ENCODE measurements at places on chromosomes 12 and 14.

DNA sequence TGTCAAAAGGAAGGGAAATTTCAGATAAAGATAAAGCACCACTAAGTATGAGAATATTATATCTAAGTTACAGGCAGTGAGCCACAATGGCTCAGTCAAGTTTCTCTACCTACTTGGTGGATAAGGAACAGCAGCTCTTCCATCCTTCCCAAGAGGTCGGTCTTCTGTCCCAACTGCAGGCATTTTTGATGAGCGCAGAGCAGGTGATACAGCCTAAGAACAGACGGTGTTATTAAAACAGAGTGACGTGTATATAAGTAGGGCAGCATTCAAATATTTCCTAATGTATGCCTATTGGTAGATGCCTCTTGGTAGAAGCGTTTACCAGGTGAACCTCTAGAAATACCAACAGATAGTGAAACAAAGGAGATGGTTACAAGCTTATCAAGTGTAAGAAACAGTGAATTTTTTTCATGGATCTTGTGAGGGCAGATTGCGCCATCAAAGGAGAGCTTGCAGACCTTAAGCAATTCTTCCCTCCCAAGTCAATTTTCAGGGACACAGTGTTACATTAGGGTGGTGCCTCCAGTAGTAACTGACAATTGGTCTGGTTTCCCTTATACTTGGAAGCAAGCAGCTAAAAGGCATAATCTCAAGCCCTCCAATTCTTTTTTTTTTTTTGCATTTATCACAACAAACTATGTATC, 274.5 kb downstream of the MED13L start:
- no peak for DNase-seq

- DNase-seq = no peak
Observed at GRCh38 chr12:19166387-19166786, 36.9 kb downstream of the PLEKHA5 start.

DNA sequence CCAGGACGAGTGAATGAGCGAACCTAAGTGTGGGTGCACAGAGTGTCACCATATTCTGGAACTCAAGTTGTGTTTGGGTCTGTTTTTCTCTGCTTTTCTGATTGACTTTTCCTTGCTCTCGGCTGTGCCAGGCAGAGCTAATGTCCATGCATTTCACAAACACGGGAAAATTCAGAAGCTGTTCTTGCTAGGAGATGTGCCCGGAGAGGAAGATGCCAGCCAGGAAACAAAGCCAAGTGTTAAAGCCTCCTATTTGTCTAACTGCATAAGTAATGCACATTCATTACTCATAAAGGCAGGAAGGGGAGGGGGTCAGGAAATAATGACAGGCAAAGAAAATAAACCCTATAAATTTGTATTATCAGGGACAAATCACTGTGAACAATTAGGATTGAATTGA, 250.4 kb upstream of the SFSWAP start:
- DNase-seq = no peak

GRCh38 chr12:9346866-9347327, 138.7 kb upstream of the PZP start:
- no peak for DNase-seq

GRCh38 chr12:27163894-27164293, 80.2 kb upstream of the STK38L start:
- no peak for DNase-seq

DNA sequence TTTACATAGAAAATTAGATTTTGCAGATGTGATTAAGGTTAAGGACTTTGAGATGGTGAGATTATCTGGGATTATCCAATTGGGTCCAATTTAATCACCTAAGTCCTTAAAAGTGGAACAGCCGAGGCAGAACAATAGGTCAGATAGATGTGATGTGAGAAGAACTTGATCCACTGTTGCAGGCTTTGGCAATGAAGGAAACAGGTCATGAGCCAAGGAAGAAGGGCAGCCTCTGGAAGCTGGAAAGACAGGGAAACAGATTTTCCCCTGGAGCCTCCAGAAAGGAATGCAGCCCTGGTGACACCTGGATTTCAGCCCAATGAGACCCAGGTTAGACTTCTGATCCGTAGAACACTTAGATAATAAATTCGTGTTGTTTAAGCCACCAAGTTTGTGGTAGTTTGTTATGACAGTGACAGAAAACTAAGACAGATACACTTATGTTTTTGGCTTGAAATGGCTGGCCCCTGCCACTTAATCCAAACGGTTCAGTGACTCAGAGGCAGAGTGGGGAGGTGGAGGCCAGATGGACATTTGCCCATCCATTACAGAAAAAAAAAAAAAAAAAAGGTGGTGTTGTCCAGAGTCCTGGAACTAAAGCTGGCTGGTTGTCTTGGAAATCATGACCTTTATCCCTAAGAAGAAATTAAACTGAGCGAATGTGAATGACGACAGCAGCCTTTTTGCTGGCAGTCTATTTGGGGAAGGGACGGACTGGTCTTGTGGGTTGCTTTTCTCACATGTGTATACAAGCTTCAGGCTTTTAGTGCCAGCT, 181.9 kb upstream of the NRXN3 start:
- DNase-seq = peak; percentile 62

DNA sequence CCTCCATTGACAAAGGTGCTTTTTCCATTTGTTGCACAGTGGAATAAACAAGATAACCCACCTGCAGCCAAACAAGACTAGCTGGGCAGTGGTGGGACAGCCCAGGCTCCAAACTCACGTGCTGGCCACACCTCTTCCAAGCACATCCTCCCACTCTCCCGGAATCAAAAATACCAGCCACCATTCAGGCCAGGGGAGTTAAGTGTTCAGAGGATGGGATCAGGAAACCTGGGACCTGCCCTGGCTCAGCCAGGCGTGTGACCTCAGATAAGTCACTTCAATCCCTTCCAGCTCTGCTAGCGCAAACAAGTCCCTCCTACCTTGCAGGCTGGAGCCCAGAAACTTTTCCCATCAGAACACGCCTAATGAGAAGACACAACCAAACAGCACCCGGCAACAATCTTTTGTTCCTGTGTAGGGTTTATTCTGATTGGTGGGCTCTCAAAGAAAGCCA, 43.3 kb downstream of the ACTN1 start:
- DNase-seq = no peak

- DNase-seq = no peak
Observed at GRCh38 chr14:100302616-100303015, 3.6 kb downstream of the SLC25A29 start.

GRCh38 chr12:116284396-116284795, 6.9 kb upstream of the MED13L start:
- DNase-seq = peak; percentile 37
